ENCODE measurements at places on chromosomes 5 and 9.

GRCh38 chr9:37229882-37230482, 109.6 kb downstream of the ZCCHC7 start:
- no peak for DNase-seq

DNA sequence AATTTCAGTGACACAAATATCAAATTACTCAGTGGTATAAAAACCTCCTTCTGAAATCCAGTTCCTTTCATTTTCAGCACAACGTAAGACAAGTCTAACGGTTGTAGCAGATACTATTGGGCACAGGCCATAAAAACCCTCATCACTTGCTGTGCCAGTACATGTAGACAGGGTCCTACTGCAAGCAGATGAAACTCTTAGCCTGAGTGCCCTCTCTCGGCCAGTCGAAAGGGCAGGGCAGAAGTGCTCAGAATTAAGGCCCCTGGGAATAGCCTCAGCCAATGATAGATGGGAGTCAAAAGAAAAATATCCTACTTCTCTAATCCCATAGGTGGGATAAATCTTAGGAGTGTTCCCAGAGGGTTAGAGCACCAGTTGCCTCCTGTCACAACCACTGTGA, 168.5 kb upstream of the FER start:
- no peak for DNase-seq

GRCh38 chr5:155616779-155617392, 603.3 kb downstream of the KIF4B start:
- DNase-seq: peak; percentile 21

- no peak for DNase-seq
Observed at GRCh38 chr9:121207371-121207940, 5.8 kb upstream of the RAB14 start.

DNA sequence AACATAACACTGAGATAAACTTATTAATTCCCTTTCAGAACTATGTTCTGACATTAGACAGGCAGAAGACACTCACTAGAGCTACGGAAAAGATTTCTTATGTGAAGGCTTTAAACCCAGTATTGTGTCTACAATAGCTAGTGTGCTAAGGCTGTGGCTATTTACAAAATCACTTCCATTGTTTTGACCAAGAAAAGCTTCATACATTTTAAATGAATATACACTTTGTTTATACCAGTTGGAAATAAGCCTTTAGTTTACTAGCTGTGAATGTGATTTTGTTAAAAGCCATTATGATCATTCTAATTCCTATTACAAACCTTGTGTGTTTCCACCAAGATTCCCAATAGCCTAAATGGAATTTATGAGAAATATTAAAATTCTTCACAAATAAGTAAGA, 83.0 kb downstream of the AGTPBP1 start:
- DNase-seq: no peak

- no peak for DNase-seq
Observed at GRCh38 chr5:144950996-144951395, 780.3 kb downstream of the KCTD16 start.

GRCh38 chr5:33235824-33236223, 204.9 kb upstream of the TARS1 start:
- DNase-seq: no peak

DNA sequence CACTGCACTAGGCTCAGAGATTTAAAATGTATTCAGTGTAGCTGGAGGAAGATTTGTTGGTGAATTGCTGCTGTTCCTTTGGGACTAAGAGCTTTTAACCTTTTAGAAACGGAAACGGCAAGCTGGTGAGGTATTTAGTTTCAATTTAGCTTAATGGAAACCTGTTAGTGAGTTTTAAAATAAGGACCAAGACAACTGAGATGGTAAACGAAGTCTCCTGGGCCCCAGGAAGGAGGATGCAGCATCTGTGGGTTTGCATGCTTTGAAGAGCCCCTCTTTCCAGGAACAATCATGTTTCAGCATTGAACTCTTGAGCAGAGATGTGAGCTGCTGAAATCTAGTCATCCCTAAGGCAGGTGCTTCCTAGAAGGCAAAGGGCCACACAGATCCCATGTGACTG, 16.5 kb downstream of the DNAI1 start:
- DNase-seq: no peak
